ENCODE measurements at places on chromosomes 7 and 10. TPM values are rescaled to one million over a fixed set of nuclear protein-coding genes. Genes with fewer than 3 reads are reported as not detected.

DNA sequence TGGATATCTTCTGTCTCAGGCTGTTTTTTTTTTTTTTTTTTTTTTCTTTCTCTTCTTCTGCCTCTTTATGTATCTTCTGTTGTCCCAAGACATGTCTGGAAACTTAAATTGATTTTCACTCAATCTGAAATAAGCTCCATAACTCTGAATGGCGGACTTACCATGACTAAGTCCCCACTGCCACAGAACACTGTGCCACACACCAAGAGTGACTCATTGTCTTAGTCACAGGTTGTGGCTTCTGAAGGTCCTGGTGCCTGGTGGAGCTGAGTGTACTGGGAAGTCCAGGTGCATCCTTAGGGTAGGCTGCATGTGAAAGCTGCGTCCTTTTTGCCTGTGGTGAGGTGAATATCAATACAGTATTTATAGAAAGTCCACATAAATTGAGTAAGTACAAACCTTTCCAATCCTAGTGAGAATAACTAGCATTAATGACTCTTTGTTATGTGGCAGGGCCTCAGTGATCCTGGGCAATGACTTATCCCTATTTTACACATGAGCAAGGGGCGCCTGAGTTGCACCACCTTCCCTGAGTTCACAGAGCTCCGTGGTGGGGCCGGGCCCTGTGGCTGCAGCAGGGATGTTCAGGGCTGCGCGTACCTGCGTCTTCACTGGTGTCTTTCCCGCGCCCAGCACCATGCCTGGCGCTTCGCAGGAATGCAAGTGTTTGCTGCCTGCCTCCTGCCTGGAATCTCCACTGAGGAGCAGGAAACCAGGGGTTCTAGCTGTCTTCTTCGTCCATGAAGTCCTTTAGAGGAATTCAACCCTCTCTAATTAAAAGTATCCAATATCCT is 4.3 kb downstream of the PFKP start:
- no peak for DNase-seq

DNA sequence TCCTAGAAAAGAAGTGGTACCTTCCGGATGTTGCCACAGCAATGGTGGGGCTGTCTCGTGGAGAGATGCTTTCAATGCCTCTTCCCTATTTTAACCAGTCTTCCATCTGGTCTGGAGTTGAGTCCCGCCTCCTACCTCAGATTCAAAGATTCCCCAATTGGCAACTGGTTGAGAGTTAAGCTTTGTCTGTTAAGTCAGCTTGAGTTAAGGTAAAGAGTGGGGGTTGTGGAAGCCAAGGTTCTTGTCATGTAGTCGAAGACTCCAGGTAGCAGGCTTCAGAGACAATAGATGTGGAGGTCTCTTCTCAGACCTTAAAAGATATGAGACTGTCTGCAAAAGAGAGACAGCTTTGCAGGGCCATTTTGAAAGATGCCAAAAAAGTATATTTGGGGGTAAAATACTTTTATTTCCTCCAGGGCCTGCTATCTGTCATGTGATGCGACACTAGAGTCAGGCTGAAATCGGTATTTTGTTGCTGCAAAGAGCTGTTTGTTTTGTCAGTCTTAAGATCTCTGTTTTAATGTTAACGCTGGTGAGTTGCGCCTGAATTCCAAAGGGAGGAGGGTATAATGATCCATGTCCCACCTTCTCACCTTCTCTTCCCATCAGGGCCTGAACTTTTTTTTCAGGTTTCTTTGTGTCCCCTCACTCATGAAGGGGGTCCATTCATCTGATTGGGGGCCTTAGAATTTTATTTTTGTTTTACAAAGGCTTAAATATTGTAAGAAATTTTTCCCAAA is 40.4 kb upstream of the SCIN start:
- no peak for DNase-seq

HGF gene
- polyA plus RNA-seq = 2.6 TPM

GRCh38 chr10:119022846-119023552 is 6.5 kb upstream of the NANOS1 start:
- no peak for DNase-seq

DNA sequence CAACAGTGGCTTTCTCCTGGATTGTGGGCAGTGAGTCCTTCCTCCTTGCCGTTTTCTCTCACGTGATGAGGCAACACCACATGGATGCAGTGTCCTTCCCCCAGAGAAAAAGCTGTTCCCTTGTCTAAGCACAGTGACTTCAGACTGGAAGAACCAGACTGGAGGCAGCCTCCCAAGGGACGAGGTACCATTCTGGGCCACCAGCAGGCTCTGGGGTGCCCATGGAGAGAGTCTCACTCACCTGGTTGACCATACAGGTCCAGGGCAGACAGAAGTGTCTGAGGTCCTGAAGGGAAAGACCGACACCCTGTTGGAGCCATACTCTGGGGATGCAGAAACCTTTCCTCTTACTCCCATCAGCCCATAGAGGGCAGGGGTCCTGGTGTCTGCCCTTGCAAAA is 69.2 kb upstream of the DOCK1 start:
- DNase-seq = no peak

GRCh38 chr7:26081638-26082037 is 70.4 kb upstream of the NFE2L3 start:
- DNase-seq = peak; percentile 27

MKX gene
- polyA plus RNA-seq = not detected

ZNF365 gene
- 0.54 TPM for polyA plus RNA-seq

- DNase-seq = peak; percentile 78
These were observed 5.6 kb upstream of the DKK1 start for GRCh38 chr10:52308251-52309031.

GDF10 gene
- not detected for polyA plus RNA-seq

DNA sequence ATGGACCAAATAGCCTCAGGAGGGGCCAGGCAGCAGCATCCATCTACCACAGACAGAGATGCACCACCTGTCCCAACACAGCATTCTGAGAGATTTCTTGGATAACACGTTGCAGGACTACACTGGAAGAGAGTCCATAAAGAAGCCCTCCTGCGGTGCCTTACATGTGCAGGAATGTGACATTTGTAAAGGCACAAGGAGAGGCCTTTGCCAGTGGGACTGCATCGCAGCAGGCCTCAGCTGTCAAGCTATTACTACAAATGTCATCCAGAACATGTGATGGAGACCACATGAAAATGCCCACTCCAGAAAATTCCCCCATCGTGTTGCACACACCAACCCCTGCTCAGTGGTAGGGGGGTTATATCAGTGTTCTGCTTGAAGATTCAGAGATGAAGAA is 77.4 kb downstream of the ATXN7L1 start:
- no peak for DNase-seq

DNA sequence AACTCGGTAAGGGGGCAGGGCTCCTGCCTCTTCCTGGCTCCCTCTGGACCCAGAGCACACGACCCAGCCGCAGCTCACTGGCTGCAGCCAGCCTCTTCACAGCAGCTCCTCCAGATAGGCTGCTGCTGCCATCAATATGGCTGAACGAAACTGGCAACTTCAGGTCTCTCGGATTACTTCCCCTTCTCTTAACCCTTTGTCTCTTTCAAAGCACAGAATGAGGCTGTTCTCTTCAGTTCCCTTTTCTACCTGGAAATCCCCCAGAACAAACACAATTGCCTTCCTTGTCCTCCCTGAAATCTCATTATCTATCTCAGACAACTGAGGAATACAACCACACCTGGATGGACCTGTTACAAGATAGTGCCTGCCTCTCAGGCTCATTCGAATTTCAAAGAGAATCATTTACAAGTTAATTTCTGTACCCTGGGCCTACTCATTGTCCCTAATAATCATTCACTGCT is 193.4 kb upstream of the MBL2 start:
- no peak for DNase-seq

- no peak for DNase-seq
These were observed 765.0 kb downstream of the INHBA start for GRCh38 chr7:40937879-40938278.

PRKCQ gene
- polyA plus RNA-seq = 6.1 TPM

- DNase-seq = no peak
These were observed 310.1 kb downstream of the WDR37 start for GRCh38 chr10:1366322-1366691.

HHEX gene
- polyA plus RNA-seq = 3.1 TPM

GRCh38 chr10:8084799-8085198 is 30.3 kb downstream of the GATA3 start:
- DNase-seq = no peak

DNA sequence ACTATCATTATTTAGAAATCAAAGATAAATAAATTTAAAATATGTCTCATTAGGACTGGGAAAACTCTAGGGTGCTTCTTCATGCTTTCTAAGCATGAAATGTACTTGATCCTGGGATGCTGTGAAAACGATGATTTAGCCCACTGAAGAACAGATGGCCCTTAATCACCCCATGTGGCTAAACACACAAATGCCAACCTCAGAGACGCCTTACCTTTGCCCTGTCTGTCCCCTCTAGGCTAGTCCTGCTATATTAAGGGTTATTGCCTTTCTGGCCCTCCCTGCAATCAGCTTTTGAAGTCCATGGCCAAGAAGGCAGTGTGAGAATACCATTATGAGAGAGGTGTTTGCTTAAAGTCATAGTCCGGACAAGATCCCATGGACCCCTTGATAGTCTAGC is 217.2 kb downstream of the TWIST1 start:
- DNase-seq = no peak

SEMA4G gene
- polyA plus RNA-seq = 23.5 TPM
